Dermis blood vessel endothelial cell (primary cell): ENCODE measurements at places on chromosomes 16 and 17.

DNA sequence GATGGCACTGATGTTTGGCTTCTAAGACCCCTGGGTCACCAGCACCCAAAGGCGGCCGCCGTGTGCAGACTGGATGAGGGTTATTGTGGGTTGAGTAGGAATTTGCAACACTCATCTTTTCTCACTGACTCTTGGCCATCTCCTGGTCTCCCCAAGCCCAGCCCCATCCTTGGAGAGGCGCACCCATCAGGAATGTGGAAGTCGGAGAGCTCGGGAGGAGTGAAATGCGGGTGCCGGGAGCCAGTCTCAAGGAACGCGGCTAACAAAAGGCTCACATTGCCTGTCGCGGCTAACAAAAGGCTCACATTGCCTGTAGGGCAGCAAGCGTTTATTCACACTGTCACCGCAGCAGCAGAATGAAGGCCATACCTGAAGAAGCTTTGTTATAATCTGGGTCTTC is 248.6 kb downstream of the FOXL1 start:
- no peak for DNase-seq

GRCh38 chr16:85125570-85126393 is 13.5 kb upstream of the CIBAR2 start:
- DNase-seq = no peak

GRCh38 chr16:16988963-16989362 is 481.8 kb downstream of the XYLT1 start:
- DNase-seq = no peak

DNA sequence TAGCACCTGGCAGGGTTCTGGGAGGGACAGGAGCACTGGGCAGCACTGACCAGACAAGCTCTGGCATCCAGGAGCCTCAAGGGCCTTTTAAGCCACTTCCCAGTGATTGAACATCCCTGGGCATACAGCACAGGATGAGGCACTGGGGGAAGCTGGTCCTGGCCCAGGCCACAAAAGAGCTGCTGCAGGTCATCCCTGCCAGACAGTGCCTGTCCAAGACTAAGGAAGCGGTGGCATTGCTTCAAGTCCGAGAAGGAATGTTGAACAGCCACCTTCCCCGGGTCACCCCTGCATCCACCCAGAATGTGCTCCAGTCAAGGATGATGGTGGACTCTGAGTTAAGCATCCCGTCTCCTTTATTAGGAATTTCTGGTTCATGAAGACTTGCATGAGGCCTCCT is 1.2 kb upstream of the OSBPL7 start:
- no peak for DNase-seq

- DNase-seq = no peak
Measured at GRCh38 chr16:194516-194915, 14.3 kb downstream of the HBQ1 start.

DNA sequence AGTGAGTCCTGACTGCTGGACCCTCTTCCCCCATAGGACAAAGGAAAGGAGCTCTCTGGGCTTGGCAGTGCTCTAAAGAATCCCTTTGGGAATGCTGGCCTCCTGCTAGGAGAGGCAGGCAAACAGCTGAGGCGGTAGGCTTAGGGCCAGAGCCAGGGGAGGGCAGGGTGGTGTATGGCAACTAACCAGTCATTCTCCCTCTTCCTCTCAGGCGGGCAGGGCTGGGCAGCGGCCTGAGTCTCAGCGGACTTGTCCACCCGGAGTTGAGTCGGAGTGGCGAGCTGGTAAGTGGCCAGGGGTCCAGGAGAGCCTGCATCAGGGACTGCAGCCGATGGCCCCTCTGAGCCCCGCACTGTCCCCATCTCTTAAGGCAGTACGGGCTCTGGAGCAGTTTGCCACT is 4.4 kb downstream of the ACADVL start:
- no peak for DNase-seq
